A549 treated with CORT108297 at 1 μM for 4 hours (cell line): ENCODE measurements at places on chromosomes 6 and 20. TPM values are rescaled to one million over a fixed set of nuclear protein-coding genes. Genes with fewer than 3 reads are reported as not detected.

Gene TMEM74B
- 3.2 to 5.3 TPM (median 4.1 TPM) in 5 replicates for total RNA-seq

Gene HFE
- 8.8 to 14.2 TPM (median 12.5 TPM) in 5 replicates for total RNA-seq

Gene ADGB
- total RNA-seq: not detected in 5 replicates

Gene IMPG1
- total RNA-seq: not detected in 5 replicates

Gene WFDC8
- total RNA-seq: not detected in 5 replicates

Gene TINAG
- total RNA-seq: not detected in 5 replicates
